ENCODE measurements at places on chromosomes 16 and 17. TPM values are rescaled to one million over a fixed set of nuclear protein-coding genes. Genes with fewer than 3 reads are reported as not detected.

NPB gene
- 0.48 TPM for total RNA-seq

PTX4 gene
- 0.25 TPM for total RNA-seq

KRTAP4-9 gene
- total RNA-seq: not detected

TMEM238L gene
- total RNA-seq: not detected

PRSS36 gene
- 4.2 TPM for total RNA-seq

GPR142 gene
- total RNA-seq: not detected

Measured in lung (tissue), 17 donors.